Stimulated activated CD4-positive, alpha-beta T cell treated with anti-CD3 and anti-CD28 coated beads, Interleukin-12 subunit alpha, Interleukin-12 subunit beta, amount 100 ng/mL, for 24 hours (primary cell): ENCODE measurements at places on chromosomes 1 and 21.

GRCh38 chr1:117179471-117179870 is 31.3 kb downstream of the VTCN1 start:
- no peak for DNase-seq

GRCh38 chr1:24846671-24847070 is 83.4 kb downstream of the RUNX3 start:
- DNase-seq, result no peak

DNA sequence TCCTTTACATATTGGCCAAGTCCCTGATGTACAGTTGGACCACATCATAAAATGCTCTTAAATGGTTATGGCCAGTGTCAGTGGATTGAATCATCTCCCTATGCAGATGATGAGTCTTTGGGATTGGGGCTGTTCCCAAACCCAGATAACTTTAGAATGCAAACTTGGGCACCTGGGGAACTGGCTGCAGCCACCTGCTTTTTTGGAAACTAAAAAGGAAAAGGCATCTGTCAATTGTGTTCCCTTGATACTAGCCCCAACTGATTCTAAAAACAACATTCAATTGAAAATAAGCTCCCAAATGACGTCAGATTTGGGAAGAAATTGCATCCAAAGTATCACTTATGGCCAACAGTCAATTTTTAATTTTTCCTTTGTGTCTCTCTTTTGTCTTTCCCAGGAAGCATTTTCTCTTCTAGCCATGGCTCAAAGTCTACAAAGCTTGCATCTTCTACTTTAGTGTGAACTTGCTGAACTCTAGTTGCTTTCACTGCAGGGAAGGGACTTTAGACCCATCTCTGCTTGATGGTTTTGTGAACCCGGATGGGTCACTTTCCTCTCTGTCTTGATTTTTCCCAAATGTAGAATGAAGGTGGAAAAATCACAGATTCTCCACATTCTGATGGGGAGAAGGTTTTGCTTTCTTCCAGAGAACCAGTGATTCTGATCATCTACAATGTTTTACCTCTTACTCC is 402.3 kb upstream of the USP24 start:
- no peak for DNase-seq

- DNase-seq, result no peak
Measured at GRCh38 chr1:39047374-39048229, 21.5 kb downstream of the NDUFS5 start.

- no peak for DNase-seq
Measured at GRCh38 chr1:3015744-3016143, 5.5 kb upstream of the ACTRT2 start.

- no peak for DNase-seq
Measured at GRCh38 chr1:54986025-54986424, 5.6 kb downstream of the TMEM61 start.

GRCh38 chr1:83113652-83114051 is 885.3 kb downstream of the TTLL7 start:
- DNase-seq, result no peak

DNA sequence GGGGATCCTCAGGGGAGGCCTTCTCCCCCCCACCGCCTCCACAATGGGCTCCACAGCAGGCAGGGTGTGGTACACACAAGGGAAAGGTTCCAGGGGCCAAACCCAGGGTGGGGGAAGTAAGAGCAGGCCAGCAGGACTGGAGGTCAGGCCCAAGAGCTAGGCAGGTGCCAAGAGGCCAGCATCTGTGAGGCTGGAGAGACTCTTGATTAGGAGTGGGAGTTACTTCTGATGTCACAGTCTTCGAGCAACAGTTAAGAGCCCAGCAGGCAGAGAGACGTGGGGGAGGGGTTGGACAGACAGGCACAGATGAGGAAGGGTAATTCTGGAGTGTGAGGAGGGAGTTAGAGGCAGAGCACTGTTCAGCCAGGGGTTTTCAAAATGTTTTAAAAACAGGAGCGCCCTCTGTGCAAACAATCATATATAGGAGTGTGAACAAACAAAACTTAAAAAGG is 55.8 kb downstream of the SLC9A1 start:
- DNase-seq, result no peak
